ENCODE measurements at places on chromosomes 6 and 20.

GRCh38 chr6:166031275-166031674, 136.4 kb downstream of the TBXT start:
- DNase-seq: no peak

DNA sequence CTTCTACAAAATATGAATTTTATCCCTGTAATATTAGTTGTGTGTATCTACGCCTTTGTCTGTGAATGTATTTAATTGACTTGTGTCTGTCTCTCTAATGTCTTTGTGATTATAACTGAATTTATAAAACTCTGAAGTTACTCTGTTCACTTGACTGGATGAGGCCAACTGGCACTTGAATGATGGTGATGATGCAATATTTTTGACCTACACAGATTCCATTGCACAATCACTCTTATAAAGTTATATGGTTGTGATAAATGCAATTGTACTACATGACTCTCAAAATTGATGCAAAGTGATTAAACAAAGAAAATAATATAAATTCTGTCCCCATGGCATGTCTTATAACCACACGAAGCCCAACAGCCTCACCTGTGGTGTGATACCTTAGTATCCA, 287.3 kb upstream of the PLN start:
- peak; percentile 39 for DNase-seq

DNA sequence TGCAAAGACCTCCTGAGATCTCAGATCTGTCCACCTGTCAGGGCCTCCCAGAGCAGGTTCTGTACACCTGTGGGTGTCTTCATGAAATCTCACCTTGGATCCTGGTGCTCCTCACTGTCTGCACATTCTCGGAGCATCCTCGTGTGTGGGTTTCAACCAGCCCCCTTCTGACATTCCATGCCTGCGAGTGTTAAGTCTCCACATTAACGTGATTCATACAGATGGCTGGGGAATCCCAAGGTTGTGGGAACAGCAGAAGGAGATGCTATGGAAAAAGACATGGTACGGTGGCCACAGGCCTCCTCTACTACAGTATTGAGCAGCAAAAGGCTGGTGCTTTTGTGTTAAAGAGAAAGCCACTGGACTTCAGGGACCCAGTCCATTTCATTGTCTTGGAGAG, 556.5 kb downstream of the DHX35 start:
- no peak for DNase-seq

GRCh38 chr6:2029952-2030351, 215.5 kb downstream of the GMDS start:
- no peak for DNase-seq

GRCh38 chr6:15244620-15245360, 1.1 kb upstream of the JARID2 start:
- DNase-seq: peak; percentile 75

- no peak for DNase-seq
Measured at GRCh38 chr6:160457823-160458222, 109.6 kb downstream of the SLC22A3 start.

DNA sequence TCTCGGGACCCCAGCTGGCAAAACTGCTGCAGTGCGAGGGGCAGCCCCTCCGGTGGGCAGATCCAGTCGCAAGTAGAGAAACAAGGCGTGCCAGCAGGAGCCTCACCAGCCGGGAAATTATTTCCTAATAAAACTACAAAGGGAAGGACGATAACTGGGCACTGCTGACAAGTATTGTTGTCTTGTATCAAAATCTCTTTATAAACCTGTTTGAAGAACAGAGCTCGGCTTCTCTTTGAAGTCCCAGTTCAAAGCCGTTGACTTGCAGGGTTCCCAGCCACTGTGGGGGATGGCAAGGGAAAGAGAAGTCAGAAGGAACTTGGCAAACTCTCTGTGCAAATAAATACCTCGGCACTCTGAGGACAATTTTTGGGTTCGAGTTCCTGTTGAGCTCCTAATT, 504.5 kb downstream of the CD83 start:
- DNase-seq: no peak

Data from fibroblast of gingiva (primary cell).